ENCODE measurements at places on chromosomes 3 and 15.

GRCh38 chr3:127458696-127459604, 131.6 kb downstream of the TPRA1 start:
- DNase-seq, result no peak

DNA sequence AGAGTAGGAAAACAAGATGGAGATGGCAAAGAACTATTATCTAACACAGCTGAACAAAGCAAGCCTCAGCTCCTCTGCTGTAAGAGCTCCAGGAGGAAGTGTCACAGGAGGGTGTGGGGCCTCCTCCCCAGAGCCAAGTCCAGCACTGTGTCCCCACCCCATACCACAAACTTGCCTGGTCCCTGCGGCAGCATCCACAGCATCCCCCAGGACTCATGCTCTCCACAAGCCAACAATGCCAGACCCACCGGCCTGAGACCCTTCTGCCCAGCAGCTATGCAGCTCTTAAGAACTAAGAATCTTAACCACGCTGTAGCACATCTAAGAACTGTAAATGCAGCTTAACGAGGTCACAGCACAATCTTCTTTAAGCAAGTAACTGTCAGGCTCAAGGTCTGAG, 9.1 kb downstream of the RBM15B start:
- DNase-seq, result no peak

GRCh38 chr15:68407886-68408881, 23.8 kb downstream of the ITGA11 start:
- DNase-seq, result no peak

DNA sequence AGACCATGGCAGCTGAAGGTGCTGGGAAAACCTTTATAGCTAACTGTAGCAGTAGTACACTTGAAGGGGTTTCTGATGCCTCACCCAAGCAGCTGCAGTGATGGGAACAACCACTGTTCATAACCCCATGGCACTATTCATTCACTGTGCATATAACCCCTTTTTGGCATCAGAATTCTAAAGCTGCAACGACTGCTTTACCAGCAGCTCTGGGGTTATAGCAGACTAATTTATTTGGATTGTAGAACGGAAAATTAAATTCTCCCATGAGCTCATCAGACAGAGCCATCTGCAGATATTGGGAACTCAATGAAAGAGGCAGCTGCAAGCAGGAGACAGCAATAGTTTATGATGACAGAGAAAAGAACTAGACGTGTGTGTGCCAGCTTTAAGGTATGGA, 28.6 kb downstream of the TFDP2 start:
- no peak for DNase-seq

DNA sequence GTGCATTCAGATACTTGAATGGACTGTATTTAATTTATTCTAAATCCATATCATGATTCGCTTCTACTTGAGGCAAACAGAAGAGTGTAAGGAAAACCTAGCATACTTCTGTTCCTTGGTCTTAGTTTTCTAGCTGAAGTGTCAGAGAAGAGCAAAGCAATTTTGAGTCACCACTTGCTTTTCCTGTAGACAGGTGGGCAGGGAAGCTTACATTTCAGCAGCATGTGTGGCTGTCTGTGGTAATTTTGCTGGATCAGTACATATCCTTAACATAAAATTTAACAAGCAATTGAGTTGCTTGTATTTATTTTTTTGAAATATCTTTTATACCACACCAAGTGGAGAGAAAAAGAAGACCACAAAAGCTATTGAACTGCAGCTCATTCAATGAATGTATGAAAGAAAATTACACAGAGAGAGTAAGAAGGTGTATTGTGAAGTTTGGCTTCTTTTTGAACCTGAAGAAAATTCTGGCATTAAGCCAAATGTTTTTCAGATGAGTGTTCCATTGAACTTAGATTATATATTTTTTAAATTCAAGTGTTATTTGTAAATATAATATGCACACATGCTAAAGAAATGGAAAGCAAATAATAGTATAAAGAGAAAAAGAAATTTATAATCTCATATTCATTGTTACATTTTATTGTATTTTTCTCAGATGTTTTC, 747.6 kb downstream of the NAALADL2 start:
- peak; percentile 57 for DNase-seq

GRCh38 chr3:57169872-57170623, 4.9 kb upstream of the IL17RD start:
- peak; percentile 45 for DNase-seq
